CD8-positive, alpha-beta memory T cell (primary cell): ENCODE measurements at places on chromosomes 5 and 9. TPM values are rescaled to one million over a fixed set of nuclear protein-coding genes. Genes with fewer than 3 reads are reported as not detected.
A peak's percentile ranks its signal among the peaks of the same experiment; 100 is the strongest.

- H3K4me1 ChIP-seq: no peaks in the 10 kb centered on the region
- no peak for DNase-seq
- H3K36me3 ChIP-seq: no peaks in the 10 kb centered on the region
- H3K4me3 ChIP-seq: no peak overlapping the region
Observed at GRCh38 chr5:154568589-154568988, 90.6 kb upstream of the HAND1 start.

GRCh38 chr9:110742741-110743371 lies 74.3 kb downstream of the MUSK start:
- H3K27me3 ChIP-seq: no peaks in the 10 kb centered on the region
- no peak overlapping the region for H3K27ac ChIP-seq
- no peaks in the 10 kb centered on the region for H3K36me3 ChIP-seq
- no peak overlapping the region for H3K4me3 ChIP-seq
- DNase-seq: no peak

DNA sequence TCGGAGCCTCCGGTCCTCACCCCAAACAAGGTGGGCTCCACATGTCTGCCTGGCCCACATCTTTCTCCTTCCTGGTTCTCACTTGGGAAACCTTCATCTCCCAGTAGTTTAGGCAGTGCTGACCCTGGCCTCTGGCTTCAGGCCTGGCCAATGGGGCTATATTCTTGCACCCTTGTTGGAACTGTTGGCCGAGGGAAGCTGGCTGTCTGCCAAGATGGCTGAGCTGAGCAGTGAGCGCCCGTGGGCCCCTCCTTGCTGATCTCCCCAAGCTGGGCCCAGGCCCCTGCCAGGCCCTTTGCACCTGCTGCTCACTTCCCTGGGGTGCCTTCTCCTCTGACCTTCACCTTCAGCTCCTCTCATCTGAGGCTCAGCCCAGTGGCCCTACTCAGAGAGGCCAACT lies 31.3 kb downstream of the TSPAN17 start:
- H3K4me3 ChIP-seq: no peak overlapping the region
- no peaks in the 10 kb centered on the region for H3K36me3 ChIP-seq

DNA sequence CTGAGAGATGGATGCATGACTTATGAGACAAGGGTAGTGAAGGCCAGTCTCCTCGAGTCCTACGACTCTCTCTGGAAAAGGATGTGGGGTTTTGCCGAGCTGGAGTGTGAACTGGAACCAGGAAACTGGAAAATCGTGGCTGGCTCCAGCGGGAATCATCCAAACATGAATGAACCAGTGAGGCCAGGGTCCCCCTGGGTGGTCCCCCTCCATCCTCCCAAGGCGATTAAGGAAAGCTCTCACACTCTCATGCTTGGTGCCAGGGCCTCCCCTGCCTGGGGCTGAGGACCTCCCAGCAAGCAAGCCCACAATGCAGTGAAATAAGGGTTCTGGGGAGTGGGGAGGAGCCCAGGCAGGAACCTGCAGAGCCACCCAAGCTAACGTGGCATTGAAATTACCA lies 9.6 kb upstream of the AMBP start:
- no peaks in the 10 kb centered on the region for H3K36me3 ChIP-seq
- no peak overlapping the region for H3K4me3 ChIP-seq

DNA sequence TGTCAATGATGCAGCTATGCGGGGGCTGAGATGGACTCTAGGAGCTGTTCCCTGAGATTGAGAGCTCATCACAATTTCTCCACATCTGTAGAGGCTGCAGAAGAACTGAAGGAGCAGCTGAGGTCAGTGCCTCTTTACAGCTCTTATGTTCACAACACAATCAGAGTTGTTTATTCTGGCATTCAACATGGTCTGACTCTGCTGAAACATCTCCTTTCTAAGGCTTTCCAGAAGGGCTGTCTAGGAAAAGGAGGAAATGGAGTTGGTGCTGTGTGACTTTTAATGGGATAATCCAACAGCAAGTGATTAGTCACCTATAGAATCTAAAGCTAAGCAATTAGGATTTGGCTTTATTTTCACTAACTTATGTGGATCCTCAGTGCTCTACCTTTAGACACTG lies 6.0 kb downstream of the POU5F2 start:
- no peak overlapping the region for H3K27ac ChIP-seq
- no peaks in the 10 kb centered on the region for H3K4me1 ChIP-seq
- no peaks in the 10 kb centered on the region for H3K27me3 ChIP-seq
- H3K36me3 ChIP-seq: no peaks in the 10 kb centered on the region
- DNase-seq: no peak

- H3K4me1 ChIP-seq: peaks cover 5% of the 10 kb centered on the region
- H3K36me3 ChIP-seq: no peaks in the 10 kb centered on the region
- peaks cover 24% of the 10 kb centered on the region for H3K27me3 ChIP-seq
- no peak overlapping the region for H3K4me3 ChIP-seq
- H3K27ac ChIP-seq: no peak overlapping the region
- no peak for DNase-seq
Observed at GRCh38 chr5:139901251-139901575, 105.6 kb downstream of the PSD2 start.

DNA sequence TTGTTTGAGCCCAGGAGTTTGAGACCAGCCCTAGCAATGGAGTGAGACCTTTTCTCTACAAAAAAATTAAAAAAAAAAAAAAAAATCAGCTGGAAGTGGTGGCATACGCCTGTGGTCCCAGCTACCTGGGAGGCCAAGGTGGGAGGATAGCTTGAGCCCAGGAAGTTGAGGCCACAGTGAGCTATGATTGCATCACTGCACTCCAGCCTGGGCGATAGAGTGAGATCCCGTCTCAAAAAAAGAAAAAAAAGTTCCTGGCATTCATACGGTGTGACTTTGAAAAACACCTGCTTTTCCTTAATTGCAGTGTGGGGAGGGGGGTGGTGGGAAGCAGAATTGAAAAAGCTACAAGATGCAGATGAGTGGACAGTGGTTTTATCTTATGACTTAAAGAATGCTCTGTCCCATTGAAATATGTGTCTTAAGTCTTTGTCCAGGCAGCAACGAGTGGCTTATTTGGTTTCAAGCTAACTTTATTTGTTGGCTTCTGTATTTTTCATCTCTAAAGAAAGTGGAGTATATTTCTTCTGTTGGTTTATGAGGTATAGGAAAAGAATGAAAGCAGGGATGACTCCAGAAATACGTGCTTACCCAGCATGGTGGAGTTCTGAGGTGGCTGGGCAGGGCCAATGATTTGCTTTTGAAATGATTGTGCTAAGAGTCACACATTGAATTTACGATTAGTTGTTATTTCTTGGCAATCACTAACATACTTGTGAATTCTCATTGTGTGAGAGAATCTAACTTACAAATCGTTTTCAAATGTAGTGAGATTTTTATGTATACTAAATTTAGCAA lies 27.8 kb downstream of the ROPN1L start:
- no peaks in the 10 kb centered on the region for H3K4me1 ChIP-seq
- H3K36me3 ChIP-seq: no peaks in the 10 kb centered on the region
- no peaks in the 10 kb centered on the region for H3K27me3 ChIP-seq
- no peak overlapping the region for H3K27ac ChIP-seq
- no peak overlapping the region for H3K4me3 ChIP-seq
- no peak for DNase-seq

DNA sequence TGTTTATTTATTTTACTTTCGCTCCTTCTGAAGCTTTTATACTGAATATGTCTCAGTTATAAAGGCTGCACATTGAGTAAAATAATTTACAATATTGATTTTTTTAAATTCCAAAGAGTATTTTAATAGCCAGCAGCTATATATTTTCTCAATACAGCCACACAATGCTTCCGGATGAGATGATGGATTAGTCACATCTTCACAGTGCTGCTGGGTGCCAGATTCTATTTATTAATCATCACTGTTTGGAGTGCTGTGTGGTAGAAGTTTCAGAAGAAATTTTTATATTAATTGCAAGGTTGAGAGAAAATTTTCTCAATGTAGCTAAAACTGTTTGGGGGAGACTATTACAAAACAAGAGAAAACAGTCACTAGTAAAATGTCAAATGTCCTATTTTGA lies 989.8 kb downstream of the TLE4 start:
- H3K4me3 ChIP-seq: no peak overlapping the region
- no peak overlapping the region for H3K27ac ChIP-seq
- H3K27me3 ChIP-seq: no peaks in the 10 kb centered on the region
- H3K4me1 ChIP-seq: no peaks in the 10 kb centered on the region
- no peak for DNase-seq

DNA sequence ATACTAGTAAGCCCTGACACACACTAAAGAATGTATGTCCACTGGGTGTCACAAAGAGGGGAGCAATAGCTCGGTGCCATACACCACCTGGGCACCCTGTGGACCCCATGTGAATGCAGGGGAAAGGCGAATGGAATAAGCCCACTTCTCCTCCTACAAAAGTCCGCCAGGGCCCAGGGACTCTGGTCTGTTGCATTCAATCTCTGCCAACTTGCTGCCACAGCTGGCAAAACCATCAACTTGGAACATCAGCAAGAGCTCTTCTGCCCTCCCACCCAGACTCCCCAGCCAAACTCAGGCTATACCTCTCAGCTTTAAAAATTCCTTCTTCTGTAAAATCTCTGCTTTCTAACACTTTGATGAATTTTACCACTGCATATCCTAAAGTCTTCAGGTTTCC lies 54.5 kb downstream of the PFDN1 start:
- no peaks in the 10 kb centered on the region for H3K27me3 ChIP-seq
- H3K36me3 ChIP-seq: peaks cover 4% of the 10 kb centered on the region
- peaks cover 24% of the 10 kb centered on the region for H3K4me1 ChIP-seq
- H3K4me3 ChIP-seq: no peak overlapping the region
- no peak for DNase-seq

DNA sequence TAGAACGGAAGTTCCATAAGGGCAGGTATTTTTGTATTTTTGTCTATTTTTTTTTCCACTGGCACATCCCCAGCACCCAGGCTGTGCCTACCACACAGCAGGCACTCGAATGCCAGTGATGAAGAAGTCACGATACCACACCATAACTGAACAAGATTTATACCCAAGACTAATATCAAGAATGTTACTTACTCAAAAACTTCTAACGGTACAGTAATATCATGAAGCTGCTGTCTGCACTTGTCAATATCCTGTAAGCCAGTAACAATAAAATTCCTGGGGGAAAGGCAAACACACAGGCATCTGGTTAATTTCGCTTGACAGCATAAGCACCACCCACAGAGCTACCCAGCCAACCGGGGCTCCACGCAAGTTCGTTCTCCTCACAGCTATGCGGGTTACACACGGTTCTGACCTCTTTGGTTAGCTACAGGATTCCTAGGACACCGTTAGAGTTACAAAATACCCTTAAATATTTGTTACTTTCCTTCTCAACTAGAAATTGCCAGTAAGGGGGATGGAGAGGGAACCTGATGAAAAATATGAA lies 1.3 kb downstream of the MED10 start:
- peak overlapping the region; percentile 88 for H3K27ac ChIP-seq
- H3K4me3 ChIP-seq: peak overlapping the region; percentile 96
- peaks cover 29% of the 10 kb centered on the region for H3K4me1 ChIP-seq
- DNase-seq: no peak
- H3K36me3 ChIP-seq: peaks cover 38% of the 10 kb centered on the region

DNA sequence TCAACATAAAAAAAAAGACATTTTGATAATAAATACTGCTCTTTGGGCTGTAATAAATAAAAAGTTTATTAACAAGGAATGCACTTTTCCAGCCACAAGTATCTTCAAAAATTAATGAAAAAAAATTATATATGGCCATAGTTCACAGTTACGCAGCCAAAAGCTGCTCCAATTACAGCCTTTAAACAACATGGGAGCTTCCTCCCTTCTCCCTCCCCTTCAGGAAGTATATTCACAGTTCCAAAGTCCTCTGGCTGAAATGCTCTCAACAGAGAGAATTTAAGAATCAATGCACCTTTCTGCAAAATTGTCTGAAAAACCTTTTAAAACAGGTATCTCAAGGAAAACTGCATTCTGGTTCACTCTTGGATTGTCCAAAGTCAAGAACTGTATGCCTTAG lies 5.9 kb downstream of the PLK2 start:
- H3K27me3 ChIP-seq: no peaks in the 10 kb centered on the region
- DNase-seq: no peak
- no peak overlapping the region for H3K27ac ChIP-seq
- peaks cover 6% of the 10 kb centered on the region for H3K4me1 ChIP-seq
- no peak overlapping the region for H3K4me3 ChIP-seq

DNA sequence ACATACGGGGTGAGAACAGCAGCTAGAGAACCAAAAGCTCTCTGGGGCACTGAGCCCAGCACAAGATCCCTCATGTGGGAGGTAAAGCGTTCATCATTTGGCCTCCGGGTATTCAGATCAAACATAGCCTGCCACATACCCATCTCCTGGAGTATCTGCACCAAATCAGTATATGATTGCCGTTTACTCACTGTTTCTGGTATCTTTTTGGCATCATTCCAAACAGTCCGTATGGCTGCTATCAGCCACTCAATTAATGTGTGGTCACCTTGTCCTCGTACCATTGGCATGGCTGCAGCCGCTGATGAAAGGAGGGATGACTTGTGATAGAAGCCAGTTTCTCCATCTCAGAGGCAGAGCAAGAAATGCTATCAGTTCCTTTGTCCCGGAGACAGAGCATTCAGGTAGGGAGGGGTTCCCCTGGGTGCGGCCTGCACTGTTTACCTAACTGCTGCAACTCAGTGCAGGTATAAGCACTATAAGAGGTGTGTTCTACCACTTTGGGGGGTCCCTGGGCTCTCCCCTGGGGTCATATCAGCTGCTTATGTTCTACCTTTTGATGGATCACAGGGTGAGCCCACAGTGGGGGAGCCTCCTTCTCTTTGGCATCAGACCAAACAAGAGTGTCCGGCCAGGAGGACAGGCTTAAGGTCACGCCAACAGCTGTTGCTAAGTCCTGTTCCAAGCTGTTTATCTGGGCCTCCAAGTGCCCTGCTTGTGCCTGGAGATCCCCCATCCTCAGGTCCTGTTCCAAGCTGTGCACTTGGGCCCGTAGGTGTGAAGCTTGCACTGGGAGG lies 9.4 kb downstream of the DMAC1 start:
- H3K4me3 ChIP-seq: no peak overlapping the region
- no peaks in the 10 kb centered on the region for H3K27me3 ChIP-seq
- no peak for DNase-seq
- H3K4me1 ChIP-seq: no peaks in the 10 kb centered on the region
- H3K36me3 ChIP-seq: peaks cover 6% of the 10 kb centered on the region
- H3K27ac ChIP-seq: no peak overlapping the region

- DNase-seq: no peak
- H3K36me3 ChIP-seq: no peaks in the 10 kb centered on the region
- H3K27me3 ChIP-seq: no peaks in the 10 kb centered on the region
- H3K27ac ChIP-seq: no peak overlapping the region
- no peak overlapping the region for H3K4me3 ChIP-seq
- peaks cover 25% of the 10 kb centered on the region for H3K4me1 ChIP-seq
Observed at GRCh38 chr9:113508111-113508749, 44.7 kb downstream of the RGS3 start.

GRCh38 chr5:156434471-156434870 lies 107.5 kb downstream of the SGCD start:
- H3K27ac ChIP-seq: no peak overlapping the region
- DNase-seq: no peak
- no peak overlapping the region for H3K4me3 ChIP-seq
- no peaks in the 10 kb centered on the region for H3K27me3 ChIP-seq
- H3K36me3 ChIP-seq: no peaks in the 10 kb centered on the region

GRCh38 chr5:90015584-90016018 lies 394.0 kb downstream of the CETN3 start:
- no peak overlapping the region for H3K27ac ChIP-seq
- no peak for DNase-seq
- H3K4me1 ChIP-seq: no peaks in the 10 kb centered on the region
- H3K4me3 ChIP-seq: no peak overlapping the region
- no peaks in the 10 kb centered on the region for H3K27me3 ChIP-seq

The ARAP3 gene
- 7.9 TPM for total RNA-seq

The NUDT12 gene
- 0.94 TPM for total RNA-seq

The BRIX1 gene
- 102 TPM for total RNA-seq

The ISOC1 gene
- 24.7 TPM for total RNA-seq

The INSL4 gene
- total RNA-seq: not detected

The CCDC127 gene
- total RNA-seq: 7.2 TPM
